ENCODE measurements at places on chromosomes 12 and 14. TPM values are rescaled to one million over a fixed set of nuclear protein-coding genes. Genes with fewer than 3 reads are reported as not detected.

DNA sequence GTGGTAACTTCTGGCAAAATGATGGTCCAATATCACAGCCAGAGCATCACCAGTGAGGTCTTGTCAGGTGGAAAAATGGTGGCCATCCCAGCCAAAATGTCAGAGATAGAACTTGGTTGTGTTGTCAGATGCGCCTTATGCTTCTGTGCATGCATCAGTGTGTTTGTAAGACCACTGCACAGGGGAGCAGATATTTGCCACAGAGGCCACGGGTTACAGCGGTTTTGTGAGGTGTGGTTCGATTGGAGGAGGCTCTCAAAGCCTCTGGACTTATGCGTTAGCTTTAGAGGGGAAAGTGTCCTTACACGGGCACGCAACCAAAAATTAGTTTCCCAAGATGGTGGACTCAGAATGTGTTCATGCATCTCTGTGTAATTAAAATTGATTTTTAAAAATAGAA is 243.8 kb downstream of the ADGRD1 start:
- no peak for DNase-seq

- no peak for DNase-seq
These were observed 3.6 kb upstream of the FOXG1 start for GRCh38 chr14:28762955-28763326.

GRCh38 chr12:126359216-126359615 is 1294.0 kb downstream of the AACS start:
- DNase-seq: no peak

SRRM4 gene
- not detected for total RNA-seq

CLBA1 gene
- 1.2 TPM for total RNA-seq

GRCh38 chr14:62373944-62374343 is 611.7 kb downstream of the SNAPC1 start:
- DNase-seq: no peak

GRCh38 chr14:61250063-61250462 is 31.1 kb downstream of the TMEM30B start:
- no peak for DNase-seq

PAPLN gene
- total RNA-seq: 0.47 TPM
